ENCODE measurements at places on chromosomes 6 and 20.

DNA sequence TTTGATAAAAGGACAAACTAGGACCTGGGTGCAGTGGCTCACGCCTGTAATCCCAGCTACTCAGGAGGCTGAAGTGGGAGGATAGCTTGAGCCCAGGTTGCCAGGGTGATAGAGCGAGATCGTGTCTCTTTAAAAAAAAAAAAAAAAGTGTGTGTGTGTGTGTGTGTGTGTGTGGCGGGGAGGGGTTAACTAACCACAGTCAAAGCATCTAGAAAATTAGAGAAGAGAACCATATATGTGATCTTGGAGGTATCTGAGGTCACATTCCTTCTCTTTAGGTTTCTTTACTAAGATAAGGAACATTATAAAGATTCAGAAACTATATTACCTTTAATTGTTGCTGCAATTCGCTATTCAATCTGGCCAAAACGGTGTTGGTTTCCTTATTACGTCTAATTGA lies 80.9 kb downstream of the REPS1 start:
- no peak for DNase-seq
- H3K4me1 ChIP-seq, result no peaks in the 10 kb centered on the region
- peaks cover 79% of the 10 kb centered on the region for H3K36me3 ChIP-seq
- H3K27me3 ChIP-seq, result no peaks in the 10 kb centered on the region

GRCh38 chr6:142757852-142758628 lies 186.9 kb downstream of the HIVEP2 start:
- no peak overlapping the region for H3K4me3 ChIP-seq
- no peaks in the 10 kb centered on the region for H3K27me3 ChIP-seq
- no peaks in the 10 kb centered on the region for H3K4me1 ChIP-seq
- H3K36me3 ChIP-seq, result peaks cover 66% of the 10 kb centered on the region
- no peak overlapping the region for H3K27ac ChIP-seq

DNA sequence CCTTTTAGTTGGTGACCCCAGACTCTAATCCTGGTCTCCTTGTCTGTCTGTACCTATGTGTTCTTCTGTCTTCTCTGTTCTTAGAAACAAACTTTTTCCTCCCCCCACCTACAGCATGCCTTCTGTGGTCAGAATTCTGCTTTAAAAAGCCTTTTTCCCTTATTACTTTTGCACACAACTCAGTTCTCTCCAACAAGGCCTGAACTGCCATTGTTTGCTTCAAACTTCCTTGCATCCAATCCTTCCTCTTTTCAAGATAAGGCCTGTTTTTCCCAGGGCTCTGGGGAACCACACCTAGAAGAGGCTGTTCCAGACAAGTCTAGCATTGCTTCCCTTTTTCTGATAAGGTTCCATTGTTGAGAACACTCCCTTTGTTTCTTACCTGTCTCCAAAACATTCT lies 22.2 kb upstream of the NCOA3 start:
- no peak overlapping the region for H3K4me3 ChIP-seq
- no peaks in the 10 kb centered on the region for H3K36me3 ChIP-seq
- no peak for DNase-seq
- H3K27me3 ChIP-seq, result no peaks in the 10 kb centered on the region

DNA sequence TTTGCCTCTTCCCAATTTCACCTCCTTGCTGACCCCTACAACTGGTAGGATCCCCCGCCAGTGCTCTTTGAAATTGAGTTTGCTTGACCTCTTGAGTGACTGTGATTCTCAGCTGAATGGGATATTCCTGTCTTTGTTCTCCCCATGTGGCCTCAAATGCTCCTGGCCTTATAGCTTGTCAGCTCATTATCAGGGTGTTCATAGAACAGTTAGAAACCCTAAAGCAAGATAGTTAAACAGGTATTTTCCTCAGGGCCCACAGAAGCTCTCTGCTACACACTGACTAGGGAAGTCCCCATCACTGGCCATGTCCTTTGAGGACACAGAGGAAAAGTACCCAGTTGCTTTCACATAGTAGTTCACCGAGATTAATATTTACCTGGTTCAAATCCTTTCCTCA lies 211.5 kb upstream of the DTNBP1 start:
- peaks cover 4% of the 10 kb centered on the region for H3K4me1 ChIP-seq
- H3K27me3 ChIP-seq, result no peaks in the 10 kb centered on the region
- H3K36me3 ChIP-seq, result no peaks in the 10 kb centered on the region
- no peak overlapping the region for H3K27ac ChIP-seq

- DNase-seq, result no peak
- no peaks in the 10 kb centered on the region for H3K4me1 ChIP-seq
- no peaks in the 10 kb centered on the region for H3K27me3 ChIP-seq
- no peaks in the 10 kb centered on the region for H3K36me3 ChIP-seq
- H3K27ac ChIP-seq, result no peak overlapping the region
Observed at GRCh38 chr6:37732688-37733087, 35.0 kb upstream of the MDGA1 start.

- no peak for DNase-seq
- no peak overlapping the region for H3K27ac ChIP-seq
- no peaks in the 10 kb centered on the region for H3K4me1 ChIP-seq
- H3K36me3 ChIP-seq, result no peaks in the 10 kb centered on the region
Observed at GRCh38 chr6:122996794-122997505, 915 bp downstream of the CLVS2 start.

GRCh38 chr20:44111712-44112335 lies 75.2 kb downstream of the JPH2 start:
- no peaks in the 10 kb centered on the region for H3K27me3 ChIP-seq
- no peaks in the 10 kb centered on the region for H3K36me3 ChIP-seq
- H3K27ac ChIP-seq, result no peak overlapping the region
- no peak for DNase-seq

DNA sequence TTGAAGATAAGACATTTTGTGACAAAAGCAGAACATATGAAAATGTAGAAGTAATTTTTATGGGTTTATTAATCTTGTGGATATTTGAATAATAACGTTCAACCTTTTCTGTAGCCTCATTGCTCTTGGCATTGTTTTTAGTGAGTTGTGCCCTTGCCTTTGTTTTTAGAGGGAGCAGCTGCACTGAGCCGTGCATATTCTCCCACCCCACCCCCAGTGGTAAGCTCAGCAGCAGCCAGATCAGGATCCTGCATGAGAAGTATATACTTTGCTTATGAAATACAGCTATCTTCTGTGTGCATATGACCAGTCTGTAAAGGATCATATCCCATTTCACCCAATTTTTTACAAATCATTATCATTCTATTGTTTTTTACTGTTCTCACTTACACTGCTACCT lies 184.2 kb downstream of the COL9A1 start:
- no peaks in the 10 kb centered on the region for H3K27me3 ChIP-seq
- no peak overlapping the region for H3K4me3 ChIP-seq
- no peaks in the 10 kb centered on the region for H3K4me1 ChIP-seq
- H3K27ac ChIP-seq, result no peak overlapping the region

DNA sequence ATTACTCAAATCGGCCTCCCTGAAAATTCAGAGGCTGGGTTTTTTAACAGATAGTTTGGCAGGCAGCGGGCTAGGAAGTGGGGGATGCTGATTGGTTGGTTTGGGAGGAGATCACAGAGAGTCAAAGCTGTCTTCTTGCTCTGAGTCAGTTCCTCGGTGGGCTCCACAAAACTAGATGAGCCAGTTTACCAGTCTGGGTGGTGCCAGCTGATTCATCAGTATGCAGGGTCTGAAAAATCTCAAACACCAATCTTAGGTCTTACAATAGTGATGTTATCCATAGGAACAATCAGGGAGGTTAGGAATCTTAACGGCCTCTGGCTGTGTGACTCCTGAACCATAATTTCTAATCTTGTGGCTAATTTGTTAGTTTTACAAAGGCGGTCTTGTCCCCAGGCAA lies 190.7 kb downstream of the C6orf118 start:
- no peaks in the 10 kb centered on the region for H3K27me3 ChIP-seq
- no peaks in the 10 kb centered on the region for H3K36me3 ChIP-seq
- H3K27ac ChIP-seq, result no peak overlapping the region
- DNase-seq, result no peak

DNA sequence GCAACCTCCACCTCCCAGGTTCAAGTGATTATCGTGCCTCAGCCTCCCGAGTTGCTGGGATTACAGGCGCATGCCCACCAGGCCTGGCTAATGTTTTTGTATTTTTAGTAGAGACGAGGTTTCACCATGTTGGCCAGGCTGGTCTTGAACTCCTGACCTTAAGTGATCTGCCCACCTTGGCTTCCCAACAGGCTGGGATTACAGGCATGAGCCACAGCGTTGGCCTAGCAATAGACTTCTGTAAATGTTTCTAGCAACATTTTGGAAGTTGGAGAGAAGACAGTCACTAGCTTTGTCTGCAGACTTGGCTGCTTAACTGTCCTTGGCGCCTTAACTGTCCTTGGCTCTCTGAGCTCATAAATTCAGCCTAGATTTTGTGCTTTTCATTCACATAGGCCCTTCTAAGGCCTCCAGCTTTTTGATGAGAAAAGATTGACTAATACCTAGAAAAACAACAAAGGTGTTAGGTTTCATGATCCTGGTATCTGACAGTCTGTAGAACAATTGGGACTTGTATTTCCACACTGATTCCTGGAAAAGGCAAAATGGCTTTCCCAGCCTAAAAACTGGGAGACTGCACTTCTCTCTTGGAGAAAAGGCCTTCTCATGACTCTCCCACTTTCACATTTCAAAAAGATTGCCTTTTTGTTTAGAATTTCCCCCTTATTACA lies 49.7 kb downstream of the OR2B2 start:
- H3K36me3 ChIP-seq, result no peaks in the 10 kb centered on the region
- H3K27me3 ChIP-seq, result no peaks in the 10 kb centered on the region
- no peak overlapping the region for H3K4me3 ChIP-seq
- no peak for DNase-seq

DNA sequence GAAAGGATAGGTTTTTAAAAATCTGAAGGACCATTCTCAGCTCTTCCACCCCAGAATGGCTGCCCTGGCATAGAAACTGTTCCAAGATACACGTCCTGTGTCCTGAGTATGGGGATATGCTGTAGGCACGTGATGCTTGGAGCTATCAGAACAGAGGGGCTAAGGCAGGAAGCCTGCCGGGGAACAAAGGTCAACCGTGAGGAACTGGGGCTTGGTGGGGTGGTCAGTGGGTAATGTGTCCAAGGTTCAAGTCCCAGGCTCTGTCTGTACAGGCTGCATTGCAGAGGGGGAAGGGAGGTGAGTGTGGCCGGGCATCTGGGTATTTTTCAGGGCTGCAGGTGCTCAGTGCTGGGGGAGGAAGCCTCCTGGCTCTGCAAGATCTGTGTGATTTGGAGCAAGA lies 479.6 kb upstream of the CHD6 start:
- H3K4me1 ChIP-seq, result no peaks in the 10 kb centered on the region
- DNase-seq, result no peak
- no peak overlapping the region for H3K4me3 ChIP-seq
- no peaks in the 10 kb centered on the region for H3K27me3 ChIP-seq
- H3K36me3 ChIP-seq, result no peaks in the 10 kb centered on the region
- no peak overlapping the region for H3K27ac ChIP-seq

GRCh38 chr6:28943557-28944411 lies 20.0 kb upstream of the TRIM27 start:
- H3K4me1 ChIP-seq, result peaks cover 35% of the 10 kb centered on the region
- H3K27me3 ChIP-seq, result no peaks in the 10 kb centered on the region
- no peaks in the 10 kb centered on the region for H3K36me3 ChIP-seq
- DNase-seq, result peak; percentile 72
